ENCODE measurements at places on chromosomes 2 and 18.

GRCh38 chr2:118363604-118364003 lies 275.3 kb downstream of the INSIG2 start:
- H3K27me3 ChIP-seq = peaks cover 12% of the 10 kb centered on the region
- DNase-seq = no peak
- H3K36me3 ChIP-seq = peaks cover 2% of the 10 kb centered on the region
- H3K4me1 ChIP-seq = no peaks in the 10 kb centered on the region
- H3K4me3 ChIP-seq = no peak overlapping the region

- H3K4me1 ChIP-seq = peaks cover 12% of the 10 kb centered on the region
- H3K27ac ChIP-seq = peak overlapping the region; percentile 42
- no peak for DNase-seq
- no peaks in the 10 kb centered on the region for H3K36me3 ChIP-seq
- peaks cover 47% of the 10 kb centered on the region for H3K27me3 ChIP-seq
Measured at GRCh38 chr2:20972110-20972509, 71.8 kb downstream of the APOB start.

DNA sequence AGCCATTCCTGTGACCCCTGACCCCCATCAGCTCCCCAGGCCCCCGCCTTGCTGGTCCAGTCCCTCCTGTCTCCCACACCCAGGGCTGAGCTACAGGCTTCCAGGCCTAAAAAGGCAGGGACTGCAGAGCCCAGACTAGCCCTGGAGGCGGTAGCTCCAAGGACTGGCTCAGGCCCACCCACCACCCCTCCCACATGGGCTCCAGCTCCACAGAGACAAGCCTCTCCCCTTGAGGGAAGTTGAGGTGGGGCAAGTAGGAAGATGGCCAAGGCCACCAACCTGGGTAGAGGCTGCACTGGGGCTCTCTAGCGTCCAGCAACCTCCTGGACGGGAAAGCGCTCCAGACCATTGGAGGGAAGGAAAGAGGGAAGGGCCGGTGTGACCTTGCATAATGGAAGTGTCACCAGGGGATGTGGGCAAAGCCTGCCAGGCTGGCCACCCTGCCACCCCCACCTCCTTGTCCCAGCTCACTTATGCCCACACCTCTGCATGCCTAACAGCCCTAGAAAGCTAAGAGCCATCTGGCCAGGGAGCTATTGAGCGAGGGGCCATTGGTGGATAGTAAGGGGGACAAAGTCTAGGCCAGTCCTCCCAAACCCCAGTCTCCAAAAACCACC lies 63.1 kb downstream of the TNS1 start:
- H3K27ac ChIP-seq = no peak overlapping the region
- no peaks in the 10 kb centered on the region for H3K36me3 ChIP-seq
- no peak overlapping the region for H3K4me3 ChIP-seq
- DNase-seq = no peak

- no peak overlapping the region for H3K4me3 ChIP-seq
- no peak overlapping the region for H3K27ac ChIP-seq
- H3K27me3 ChIP-seq = peaks cover 65% of the 10 kb centered on the region
- peaks cover 11% of the 10 kb centered on the region for H3K4me1 ChIP-seq
Measured at GRCh38 chr2:30886080-30886479, 78.8 kb upstream of the CAPN13 start.

- no peaks in the 10 kb centered on the region for H3K4me1 ChIP-seq
- H3K36me3 ChIP-seq = peaks cover 13% of the 10 kb centered on the region
- no peak overlapping the region for H3K4me3 ChIP-seq
- no peak for DNase-seq
- H3K27ac ChIP-seq = no peak overlapping the region
- H3K27me3 ChIP-seq = no peaks in the 10 kb centered on the region
Measured at GRCh38 chr2:46416739-46417403, 62.5 kb upstream of the TMEM247 start.
